Common myeloid progenitor, CD34-positive (primary cell): ENCODE measurements at places on chromosomes 5 and 9.

DNA sequence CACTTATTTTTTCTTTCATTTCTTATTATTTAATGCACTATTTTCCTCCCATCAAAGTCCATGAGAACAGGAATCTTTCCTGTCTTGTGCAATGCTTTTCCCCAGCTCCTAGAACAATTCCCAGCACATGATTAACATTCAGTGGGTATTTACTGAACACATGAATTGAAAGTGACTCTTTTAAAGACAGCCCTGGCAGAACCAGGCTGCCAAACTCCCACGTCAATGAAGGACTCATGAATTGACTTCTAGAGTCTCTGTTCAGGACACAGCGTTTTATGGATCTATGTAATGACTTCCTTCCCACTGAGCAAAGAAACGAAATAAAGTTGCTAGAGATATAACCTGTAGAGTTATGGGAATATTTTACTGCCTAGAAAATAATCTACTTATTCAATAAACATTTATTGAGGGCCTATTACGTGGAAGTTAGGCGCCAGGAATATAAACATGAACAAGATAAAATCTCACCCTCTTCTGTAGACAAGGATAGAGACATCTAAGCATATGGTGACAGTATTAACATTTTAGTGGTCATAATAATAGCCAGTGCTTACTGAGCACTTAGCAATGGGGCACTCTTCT lies 485.9 kb upstream of the KLF4 start:
- no peak for DNase-seq

DNA sequence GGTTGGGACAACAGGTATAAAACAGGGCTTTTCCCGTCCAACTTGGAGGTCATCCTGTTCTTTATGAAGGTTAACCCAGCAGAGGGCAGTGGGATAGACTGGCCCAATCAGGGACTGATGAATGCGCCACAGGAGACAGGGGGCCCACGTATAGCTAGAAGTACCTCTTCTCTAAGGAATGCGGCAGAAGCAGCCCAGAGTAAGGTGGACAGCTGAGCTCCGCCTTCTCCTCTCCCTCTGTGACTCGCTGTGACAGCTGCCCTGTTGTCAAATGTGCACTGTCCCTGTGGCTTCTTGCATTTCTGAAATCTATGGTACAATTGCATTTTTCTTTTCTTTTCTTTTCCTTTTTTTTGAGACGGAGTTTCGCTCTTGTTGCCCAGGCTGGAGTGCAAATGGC lies 306.6 kb downstream of the FBXL7 start:
- no peak for DNase-seq

GRCh38 chr9:22922222-22922621 lies 475.6 kb downstream of the DMRTA1 start:
- peak; percentile 0 for DNase-seq

- DNase-seq = no peak
These were observed 148.9 kb downstream of the ENC1 start for GRCh38 chr5:74491586-74491985.

DNA sequence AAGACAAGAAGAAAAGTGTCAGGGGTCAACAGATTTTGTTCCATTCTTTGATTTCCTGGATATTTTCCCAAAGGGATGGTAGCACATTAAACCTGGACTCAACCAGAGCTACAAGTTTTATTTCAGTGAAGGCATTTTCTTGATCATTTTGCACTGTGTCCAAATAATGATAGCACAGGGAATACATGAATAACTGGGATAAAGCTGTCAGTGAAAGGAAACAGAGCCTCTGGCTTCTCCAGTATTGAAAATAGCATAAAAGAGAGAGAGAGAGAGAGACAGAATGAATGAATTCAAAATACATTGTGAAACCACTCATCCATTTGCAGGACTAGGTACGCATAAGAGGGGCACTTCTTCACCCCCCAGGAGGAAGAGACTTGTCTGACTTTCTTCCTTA lies 43.0 kb downstream of the SEMA5A start:
- no peak for DNase-seq

DNA sequence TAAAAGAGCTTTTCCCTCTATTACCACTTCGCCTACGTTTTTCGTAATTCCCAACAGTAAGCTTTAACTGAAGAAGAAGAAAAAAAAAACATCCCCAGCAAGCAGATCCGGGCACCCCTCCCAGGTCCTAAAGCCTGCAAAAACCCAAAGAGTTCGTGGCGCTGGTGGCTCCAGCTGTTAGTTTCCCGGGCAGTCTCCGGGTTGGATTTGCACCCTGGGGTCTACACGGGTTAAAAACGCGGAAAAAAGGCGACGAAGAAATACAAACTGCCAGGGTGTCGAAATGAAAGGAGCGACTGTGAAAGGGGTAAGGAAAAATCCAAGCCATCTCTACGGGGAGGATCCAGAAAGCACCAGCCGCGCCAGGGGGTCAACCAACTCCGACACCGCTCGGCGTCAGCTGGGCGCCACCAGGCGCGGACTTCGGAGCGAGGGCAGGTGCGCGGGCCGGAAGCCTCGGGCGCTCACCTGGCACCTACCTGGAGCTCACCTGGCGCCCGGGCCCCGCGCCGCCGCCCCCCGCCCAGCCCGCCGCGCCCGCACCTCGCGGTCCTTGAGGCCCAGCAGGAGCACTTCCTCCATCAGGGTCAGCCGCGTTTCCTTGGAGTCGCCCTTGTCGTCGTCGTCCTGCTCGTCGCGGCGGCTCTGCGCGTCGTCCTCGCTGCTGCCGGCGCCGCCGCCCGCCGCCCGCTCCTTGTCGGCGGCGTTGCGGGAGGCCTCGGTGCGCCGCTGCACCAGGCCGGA lies 680 bp downstream of the GOLPH3 start:
- peak; percentile 30 for DNase-seq

DNA sequence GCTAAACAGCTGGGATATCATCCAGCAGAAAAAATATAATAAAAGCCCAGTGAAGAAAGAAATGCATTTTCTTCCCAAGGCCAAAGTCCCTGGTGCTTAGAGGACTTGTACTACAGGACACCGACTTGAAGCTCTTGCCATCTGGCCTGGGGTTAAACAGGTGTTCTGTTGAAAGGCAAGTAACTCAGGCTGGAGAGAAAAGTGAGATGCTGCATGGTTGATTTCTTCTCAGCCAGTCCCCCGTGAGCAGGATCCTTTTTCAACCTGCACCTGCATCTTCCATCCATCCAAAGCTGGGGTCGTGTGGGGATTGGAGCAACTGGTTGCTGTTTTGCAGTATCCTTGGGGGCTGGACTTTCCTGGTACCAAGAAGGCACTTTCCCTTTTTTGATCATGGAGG lies 146.1 kb upstream of the RPS23 start:
- DNase-seq = no peak

- peak; percentile 21 for DNase-seq
These were observed 60.1 kb upstream of the ZNF608 start for GRCh38 chr5:124806373-124807077.

DNA sequence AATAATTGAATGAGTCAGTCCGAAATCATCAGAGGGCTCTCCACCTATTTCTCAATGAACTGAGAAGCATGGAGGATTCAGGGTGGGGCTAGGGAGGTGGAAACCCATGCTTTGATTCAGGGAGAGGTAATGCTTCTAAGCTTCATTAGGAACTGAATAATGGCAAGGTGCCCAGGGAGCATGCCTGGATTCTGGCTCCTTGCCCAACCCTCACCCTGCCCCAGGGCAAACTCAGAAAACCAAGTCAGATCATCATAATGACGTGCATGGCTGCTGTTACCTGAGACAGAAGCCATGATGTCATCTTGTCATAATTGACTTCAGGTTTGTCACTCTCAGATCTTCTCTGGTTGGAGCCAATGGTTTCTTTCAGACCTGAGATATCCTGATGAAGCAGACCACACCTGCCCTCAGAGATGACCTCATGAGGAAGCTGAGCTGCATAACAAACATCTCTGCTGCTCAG lies 199.6 kb downstream of the SYK start:
- no peak for DNase-seq

- DNase-seq = no peak
These were observed 20.2 kb downstream of the RGS3 start for GRCh38 chr9:113483676-113484257.

DNA sequence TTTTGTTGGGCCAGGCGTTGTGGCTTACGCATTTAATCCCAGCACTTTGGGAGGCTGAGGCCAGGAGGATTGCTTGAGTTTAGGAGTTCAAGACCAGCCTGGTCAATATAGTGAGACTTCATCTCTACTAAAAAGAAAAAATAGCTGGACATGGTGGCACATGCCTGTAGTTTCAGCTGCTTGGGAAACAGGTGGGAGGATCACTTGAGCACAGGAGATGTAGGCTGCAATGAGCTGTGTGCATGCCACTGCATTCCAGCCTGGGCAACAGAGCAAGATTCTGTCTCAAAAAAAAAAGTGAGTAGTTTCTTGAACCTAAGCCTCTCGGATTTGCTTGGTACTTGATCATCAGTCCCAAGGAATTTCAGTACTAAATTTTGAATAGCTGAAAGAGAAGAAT lies 26.9 kb downstream of the G3BP1 start:
- no peak for DNase-seq

- DNase-seq = no peak
These were observed 73.4 kb upstream of the CDH6 start for GRCh38 chr5:31119938-31120641.

GRCh38 chr5:1916041-1917001 lies 33.6 kb upstream of the IRX4 start:
- DNase-seq = no peak

GRCh38 chr5:33166948-33167347 lies 273.8 kb upstream of the TARS1 start:
- DNase-seq = no peak

DNA sequence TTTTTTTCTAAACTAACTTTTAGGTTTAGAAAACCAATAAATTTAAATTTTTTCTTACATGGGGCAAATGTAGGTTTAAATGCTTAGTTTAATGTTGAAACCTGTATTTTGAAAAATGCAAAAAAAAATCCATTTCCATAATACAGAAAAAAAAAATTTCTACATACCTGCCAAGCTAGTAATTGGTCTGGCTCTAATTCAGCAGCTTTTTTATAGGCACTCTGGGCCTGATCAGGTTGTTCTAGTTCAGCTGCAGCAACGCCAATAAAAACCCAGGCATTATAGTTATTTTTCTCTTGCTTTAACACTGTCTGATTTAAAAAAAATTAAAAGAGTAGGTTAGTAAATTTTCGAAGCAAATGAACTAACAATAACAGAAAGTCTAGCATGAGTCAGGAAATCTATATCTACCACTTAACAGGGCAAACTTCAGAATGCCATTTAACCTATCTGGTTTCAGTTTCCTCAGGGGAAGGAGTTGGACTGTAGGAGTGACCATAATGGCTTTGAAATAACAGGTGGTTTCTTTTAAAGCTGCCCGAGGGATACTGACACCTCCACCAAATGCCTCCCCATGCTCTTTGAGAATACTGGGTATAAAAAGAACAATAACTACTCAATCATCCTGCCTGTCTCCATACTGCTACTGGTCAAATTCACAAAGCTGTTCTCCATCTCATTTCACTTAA lies 11.6 kb downstream of the SKIC3 start:
- peak; percentile 33 for DNase-seq

DNA sequence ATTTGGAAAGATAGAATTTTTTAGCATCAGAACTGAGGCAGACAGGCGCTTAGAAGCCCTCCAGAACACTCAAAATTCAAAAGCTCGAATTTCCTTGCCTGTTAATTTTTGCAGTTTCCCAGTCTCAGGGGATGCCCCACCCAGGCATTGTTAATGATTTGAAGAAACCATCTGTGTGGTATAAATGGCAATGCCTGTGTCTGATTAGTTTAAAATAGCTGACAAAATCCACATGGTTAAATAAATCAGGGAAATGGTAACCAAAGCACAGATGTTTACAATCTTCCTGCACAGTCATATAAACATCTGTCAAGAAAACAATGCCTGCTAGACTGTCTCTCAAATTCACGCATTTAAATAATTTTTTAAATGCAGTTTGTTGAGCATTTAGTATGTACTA lies 185.2 kb upstream of the RGMB start:
- DNase-seq = no peak

- DNase-seq = no peak
These were observed 6.6 kb upstream of the AOPEP start for GRCh38 chr9:94719878-94720277.

DNA sequence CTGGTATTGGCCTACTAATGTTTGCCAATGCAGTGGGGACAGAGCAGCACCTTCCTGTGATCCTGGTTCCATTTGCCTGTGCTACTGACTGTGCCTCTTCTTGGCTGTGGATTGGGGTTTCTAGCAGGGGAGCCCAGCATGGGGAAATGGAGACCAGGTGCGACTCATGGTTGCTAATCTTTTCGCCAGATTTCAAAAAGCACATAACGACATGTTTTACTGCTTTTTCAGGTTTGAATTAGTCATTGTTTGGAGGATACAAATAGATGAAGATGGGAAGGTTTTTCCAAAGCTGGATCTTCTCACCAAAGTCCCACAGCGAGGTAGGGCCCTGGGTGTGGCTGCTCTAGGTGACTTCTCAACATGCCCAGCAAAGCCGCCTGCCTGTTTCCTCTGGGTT lies 57.6 kb downstream of the IPPK start:
- no peak for DNase-seq

GRCh38 chr9:121207371-121207940 lies 5.8 kb upstream of the RAB14 start:
- peak; percentile 41 for DNase-seq

DNA sequence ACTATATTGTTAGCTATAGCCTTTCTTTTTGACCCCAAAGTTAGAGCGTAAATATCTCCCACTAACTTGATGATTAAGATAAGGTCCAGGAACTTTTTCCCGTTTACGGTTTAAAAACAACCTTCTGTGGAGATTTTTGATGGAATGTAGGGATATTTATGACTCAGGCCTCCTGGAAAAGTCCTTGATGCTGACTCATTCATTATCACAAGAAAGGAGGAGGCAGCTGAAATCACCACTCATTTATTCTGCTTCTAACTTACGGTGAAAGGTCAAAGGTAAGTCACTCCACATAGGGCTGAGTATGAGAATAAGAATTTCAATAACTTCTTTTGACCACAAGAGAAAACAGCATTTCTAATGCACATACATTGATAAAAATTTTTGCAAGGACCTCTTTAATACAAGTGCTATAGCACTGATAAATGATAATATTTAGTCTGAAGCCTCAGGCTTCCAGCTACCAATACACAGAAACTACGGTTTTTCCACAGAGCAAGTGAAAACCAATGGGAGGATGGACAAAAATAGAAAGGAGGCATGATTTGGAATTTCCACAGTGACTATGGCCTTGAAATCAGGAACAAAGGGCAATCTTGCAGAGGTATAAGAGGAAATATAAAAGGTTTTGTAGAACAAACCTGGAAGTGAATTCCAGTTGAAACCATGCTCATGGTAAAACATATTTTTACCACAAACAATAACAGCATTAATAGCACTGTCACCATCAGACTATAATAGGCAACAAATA lies 146.5 kb downstream of the PPP2R2B start:
- no peak for DNase-seq

GRCh38 chr5:157222506-157223230 lies 42.0 kb downstream of the ITK start:
- DNase-seq = no peak

GRCh38 chr5:40479939-40480338 lies 199.8 kb upstream of the PTGER4 start:
- DNase-seq = no peak

DNA sequence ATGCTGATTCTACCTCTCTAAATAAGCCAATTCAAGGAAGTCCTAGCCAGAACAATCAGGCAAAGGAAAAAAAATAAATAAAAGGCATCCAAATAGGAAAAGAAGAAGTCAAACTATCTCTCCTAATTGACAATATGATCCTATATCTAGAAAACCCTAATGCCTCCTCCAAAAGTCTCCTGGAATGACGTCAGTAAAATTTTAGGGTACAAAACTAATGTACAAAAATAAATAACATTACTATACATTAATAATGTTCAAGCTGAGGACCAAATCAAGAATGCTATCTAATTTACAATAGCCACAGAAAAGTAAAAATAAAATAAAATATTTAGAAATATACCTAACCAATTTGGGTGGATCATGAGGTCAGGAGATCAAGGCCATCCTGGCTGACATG lies 33.8 kb upstream of the C6 start:
- DNase-seq = no peak
